ENCODE measurements at places on chromosomes 4 and X.
A peak's percentile ranks its signal among the peaks of the same experiment; 100 is the strongest.

GRCh38 chr4:7687796-7688195 is 251.9 kb downstream of the AFAP1 start:
- no peak for DNase-seq

- DNase-seq: no peak
These were observed 48.0 kb upstream of the NDST3 start for GRCh38 chr4:117986321-117986720.

GRCh38 chr4:101649790-101650515 is 140.6 kb upstream of the BANK1 start:
- no peak for DNase-seq

GRCh38 chrX:34560180-34560579 is 96.9 kb downstream of the TMEM47 start:
- DNase-seq: no peak

- DNase-seq: no peak
These were observed 56.6 kb downstream of the TLL1 start for GRCh38 chr4:165929662-165930061.

DNA sequence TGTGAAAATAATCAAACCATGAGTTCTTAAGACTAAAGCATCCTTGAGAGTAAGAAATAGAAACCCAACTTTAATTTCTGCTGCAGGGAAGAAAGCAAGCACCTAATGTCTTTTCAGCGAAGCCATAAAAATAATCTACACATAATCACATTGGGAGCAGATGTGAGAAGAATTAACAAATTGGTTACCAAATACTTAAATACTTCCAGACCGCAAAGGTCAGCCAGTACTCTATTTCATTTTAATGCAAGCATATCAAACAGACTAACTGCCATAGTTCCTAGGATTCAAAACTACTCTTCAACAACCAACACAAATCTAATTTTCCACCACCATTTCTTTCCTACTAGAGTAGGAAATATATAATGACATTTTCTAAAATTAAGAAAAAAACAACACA is 144.8 kb upstream of the SLIT2 start:
- DNase-seq: no peak

- DNase-seq: no peak
These were observed 24.9 kb upstream of the ZDHHC15 start for GRCh38 chrX:75547783-75548182.

DNA sequence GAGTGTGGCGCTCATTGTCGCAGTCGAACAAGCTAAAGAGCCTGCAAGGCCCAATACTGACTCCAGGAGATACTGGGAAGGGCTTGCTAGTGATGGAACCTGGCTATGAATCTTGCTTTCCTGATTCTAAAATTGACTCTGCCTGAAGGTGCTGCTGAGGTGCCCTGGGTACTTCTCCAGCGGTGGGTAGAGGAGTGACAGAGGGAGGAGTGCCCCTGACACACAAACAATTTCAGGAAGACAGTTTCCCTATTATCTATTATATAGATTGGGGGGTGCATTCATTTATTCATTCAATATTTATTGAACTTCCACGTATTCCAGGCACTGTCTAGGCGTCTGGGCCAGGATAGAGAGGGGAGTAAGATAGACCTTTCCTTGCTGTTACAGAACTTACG is 339.2 kb upstream of the GATB start:
- no peak for DNase-seq

DNA sequence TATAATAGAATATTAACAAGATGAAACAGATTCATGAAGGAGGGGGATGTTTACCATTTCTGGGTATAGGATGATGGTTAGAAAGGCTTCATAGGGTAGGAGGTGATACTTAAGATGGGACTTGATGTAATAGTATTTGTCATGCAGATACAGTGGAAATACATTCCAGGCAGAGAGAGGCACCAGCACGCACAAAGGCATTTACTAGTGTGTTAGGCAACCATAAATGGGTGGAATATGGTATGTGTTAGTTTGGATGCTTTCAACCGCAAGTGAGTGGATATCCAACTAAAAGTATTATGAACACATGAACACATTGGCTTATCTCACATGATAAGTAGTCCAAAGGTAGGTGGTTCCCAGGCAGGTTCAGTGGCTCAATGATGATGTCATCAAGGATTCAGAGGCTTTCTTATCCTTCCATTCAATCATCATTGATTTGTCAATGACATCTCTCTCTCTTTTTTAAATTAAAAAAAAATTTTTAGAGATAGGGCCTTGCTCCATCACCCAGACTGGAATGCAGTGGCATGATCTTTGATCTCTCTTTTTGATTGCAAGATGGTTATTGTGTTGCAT is 12.7 kb upstream of the STARD8 start:
- DNase-seq: no peak

- DNase-seq: no peak
These were observed 6.6 kb upstream of the ENOX2 start for GRCh38 chrX:130909469-130910136.

GRCh38 chr4:185840201-185840600 is 28.2 kb upstream of the SORBS2 start:
- DNase-seq: no peak

DNA sequence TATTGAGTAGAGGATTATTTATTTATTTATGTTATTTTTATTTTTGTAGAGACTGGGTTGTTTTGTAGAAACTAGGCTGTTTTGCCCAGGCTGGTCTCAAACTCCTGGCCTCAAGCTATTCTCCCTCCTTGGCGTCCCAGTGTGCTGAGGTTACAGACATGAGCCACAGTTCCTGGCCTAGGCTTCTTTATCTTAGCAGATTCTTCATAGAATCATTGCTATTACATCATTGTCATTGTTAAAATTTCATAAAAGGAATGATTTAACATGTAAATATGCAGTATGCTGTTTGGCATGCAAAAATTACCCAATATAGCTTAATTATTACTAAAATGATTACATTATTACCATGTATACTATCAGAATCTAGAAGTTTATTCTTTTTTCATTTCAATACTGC is 24.2 kb downstream of the SULT1E1 start:
- no peak for DNase-seq

GRCh38 chr4:148061141-148061481 is 329.2 kb downstream of the ARHGAP10 start:
- DNase-seq: no peak

DNA sequence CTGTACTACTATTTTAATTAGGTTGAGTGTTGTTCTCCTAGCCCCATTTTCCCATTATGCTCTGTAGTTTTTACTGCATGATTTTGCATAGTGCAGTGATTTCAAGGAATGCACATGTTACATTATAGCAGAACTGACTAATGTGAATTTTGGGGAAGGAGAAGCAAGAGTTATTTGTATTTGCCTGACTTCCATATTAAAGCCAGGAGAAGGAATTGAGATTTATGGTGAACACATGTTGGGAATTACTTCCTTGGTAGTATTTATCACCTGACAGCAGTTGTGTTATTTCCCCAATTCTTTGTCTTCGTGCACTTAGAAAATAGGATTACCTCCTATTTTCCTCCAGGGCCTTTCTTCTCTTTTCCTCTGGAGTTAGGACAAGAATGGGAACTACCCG is 3.2 kb downstream of the TMEM144 start:
- no peak for DNase-seq

- no peak for DNase-seq
These were observed 220.6 kb upstream of the CPXCR1 start for GRCh38 chrX:88526385-88526784.

- no peak for DNase-seq
These were observed 249.2 kb downstream of the MID1IP1 start for GRCh38 chrX:39050427-39050826.

- DNase-seq: no peak
These were observed 33.0 kb downstream of the GRIA3 start for GRCh38 chrX:123217077-123217476.

DNA sequence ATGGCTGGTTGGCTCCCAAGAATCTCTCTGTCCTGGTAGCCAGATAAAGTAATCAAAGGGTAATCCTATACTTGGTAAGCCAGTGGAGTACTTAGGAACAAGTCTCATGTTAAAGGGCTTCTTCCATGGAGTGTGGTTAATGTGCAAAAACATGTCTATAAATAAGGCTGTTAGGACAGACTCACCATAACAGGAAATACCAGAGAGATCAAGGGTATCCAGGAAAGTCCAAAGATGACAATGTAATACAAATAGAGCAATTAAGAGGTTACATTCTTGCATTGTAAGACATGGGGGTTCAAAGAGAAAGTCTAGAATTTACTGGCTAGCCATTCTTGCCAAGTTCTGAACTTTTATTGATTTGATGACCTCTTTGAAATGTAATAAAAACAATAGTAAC is 61.9 kb upstream of the ZCCHC13 start:
- DNase-seq: no peak

- peak; percentile 9 for DNase-seq
These were observed 28.4 kb upstream of the TNIP3 start for GRCh38 chr4:121192480-121192879.

- DNase-seq: no peak
These were observed 9.4 kb downstream of the TASL start for GRCh38 chrX:30568136-30568535.

DNA sequence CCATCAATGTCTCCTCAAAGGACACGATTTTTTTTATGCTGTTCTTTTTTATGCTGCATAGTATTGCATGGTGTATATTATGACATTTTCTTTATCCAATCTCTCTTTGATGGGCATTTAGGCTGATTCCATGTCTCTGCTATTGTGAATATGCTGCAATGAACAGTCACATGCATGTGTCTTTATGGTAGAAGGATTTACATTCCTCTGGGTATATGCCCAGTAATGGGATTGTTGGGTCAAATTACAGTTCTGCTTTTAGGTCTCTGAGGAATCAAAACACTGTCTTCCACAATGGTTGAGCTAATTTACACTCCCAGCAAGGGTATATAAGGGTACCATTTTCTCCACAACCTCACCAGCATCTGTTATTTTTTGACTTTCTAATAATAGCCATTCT is 113.9 kb downstream of the GRIA3 start:
- DNase-seq: no peak

GRCh38 chr4:84177831-84178542 is 321.1 kb downstream of the NKX6-1 start:
- no peak for DNase-seq

- no peak for DNase-seq
These were observed 67.1 kb downstream of the MID1IP1 start for GRCh38 chrX:38868321-38868720.

- DNase-seq: no peak
These were observed 59.4 kb upstream of the RBPJ start for GRCh38 chr4:26261405-26261804.

DNA sequence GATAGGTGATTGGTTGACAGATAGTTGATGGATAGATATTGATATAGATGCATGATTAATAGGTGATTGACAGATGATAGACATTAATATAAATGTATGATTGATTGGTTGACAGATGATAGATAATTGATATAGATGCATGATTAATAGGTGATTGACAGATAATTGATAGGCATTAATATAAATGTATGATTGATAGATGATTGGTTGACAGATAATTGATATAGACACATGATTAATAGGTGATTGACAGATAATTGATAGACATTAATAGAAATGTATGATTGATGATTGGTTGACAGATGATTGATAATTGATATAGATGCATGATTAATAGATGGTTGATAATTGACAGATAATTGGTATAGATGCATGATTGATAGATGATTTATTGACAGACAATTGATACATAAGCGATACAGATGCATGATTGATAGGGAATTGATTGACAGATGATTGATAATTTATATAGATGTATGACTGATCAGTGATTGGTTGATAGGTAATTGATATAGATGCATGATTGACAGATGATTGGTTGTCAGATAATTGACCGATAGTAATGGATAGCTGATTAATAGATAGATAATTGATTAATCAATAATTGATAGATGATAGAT is 44.9 kb upstream of the PPP2R3B start:
- no peak for DNase-seq

- no peak for DNase-seq
These were observed 235.3 kb downstream of the PTTG2 start for GRCh38 chr4:38195486-38195885.

DNA sequence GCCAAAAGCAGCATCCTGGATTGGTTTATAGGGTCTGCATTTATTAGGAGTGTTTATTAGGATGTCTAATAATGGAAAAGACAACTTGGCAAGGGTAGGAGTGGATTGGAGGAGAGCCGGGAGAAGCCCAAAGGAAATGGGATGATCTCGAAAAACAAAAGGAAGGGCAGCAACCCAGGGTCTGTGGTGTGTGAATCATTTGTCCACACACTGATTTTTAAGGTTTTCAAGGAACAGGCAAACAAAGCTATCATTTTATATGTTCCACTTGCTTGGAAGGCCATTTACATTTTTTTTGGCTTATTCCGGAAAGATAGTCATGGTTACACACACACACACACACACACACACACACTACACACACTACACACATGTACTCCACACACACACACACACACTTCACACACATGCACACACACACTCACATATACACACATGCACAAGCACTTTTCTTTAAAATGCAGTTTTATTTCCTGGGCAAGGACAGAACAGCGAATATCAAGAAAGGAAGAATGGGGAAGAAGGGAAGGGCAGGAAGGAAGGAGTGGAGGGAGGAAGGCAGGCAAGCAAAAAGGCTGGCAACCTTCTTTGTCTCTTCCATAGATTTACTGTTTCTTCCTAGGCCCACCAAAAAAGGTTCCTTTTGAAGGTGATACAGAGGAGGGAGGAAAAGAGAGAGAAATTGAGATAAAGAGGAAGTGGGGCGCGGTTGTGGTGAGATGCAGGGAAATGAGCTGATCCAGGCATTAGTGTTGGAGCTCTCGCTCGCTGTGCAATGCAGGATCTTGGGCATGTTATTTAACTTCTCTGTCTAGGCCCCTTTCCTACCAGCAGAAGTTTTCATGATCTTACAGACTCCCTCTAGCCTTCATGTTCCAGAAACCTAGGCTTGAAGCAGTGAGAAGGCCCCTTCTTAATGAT is 88.6 kb upstream of the MAML3 start:
- no peak for DNase-seq

GRCh38 chr4:168293386-168293975 is 25.1 kb downstream of the DDX60 start:
- no peak for DNase-seq

GRCh38 chr4:169286562-169287301 is 16.0 kb upstream of the SH3RF1 start:
- no peak for DNase-seq

DNA sequence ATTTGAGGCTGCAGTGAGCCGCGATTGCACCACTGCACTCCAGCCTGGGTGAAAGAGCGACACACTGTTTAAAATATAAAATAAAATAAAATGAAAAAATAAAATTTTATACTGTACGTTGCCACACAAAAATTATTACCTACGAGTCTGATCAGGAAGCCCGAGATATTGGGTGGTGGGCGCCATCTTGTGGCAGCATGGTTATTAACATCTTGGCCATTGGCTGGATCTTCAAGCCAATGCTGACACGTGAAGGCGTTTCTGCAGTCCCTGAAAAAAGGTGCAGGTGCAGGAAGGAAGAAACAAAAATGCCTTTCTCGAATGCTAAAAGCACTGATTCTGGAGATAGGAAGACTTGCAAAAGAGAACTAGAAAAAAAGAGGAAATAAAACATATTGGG is 4.9 kb upstream of the TLR8 start:
- DNase-seq: peak; percentile 63

Data from activated naive CD4-positive, alpha-beta T cell treated with Interleukin-2 at 50 U/mL for 16 hours (primary cell).